ENCODE measurements at places on chromosomes 4 and X.

GRCh38 chrX:40004246-40004535, 93.6 kb downstream of the BCOR start:
- no peak for DNase-seq

DNA sequence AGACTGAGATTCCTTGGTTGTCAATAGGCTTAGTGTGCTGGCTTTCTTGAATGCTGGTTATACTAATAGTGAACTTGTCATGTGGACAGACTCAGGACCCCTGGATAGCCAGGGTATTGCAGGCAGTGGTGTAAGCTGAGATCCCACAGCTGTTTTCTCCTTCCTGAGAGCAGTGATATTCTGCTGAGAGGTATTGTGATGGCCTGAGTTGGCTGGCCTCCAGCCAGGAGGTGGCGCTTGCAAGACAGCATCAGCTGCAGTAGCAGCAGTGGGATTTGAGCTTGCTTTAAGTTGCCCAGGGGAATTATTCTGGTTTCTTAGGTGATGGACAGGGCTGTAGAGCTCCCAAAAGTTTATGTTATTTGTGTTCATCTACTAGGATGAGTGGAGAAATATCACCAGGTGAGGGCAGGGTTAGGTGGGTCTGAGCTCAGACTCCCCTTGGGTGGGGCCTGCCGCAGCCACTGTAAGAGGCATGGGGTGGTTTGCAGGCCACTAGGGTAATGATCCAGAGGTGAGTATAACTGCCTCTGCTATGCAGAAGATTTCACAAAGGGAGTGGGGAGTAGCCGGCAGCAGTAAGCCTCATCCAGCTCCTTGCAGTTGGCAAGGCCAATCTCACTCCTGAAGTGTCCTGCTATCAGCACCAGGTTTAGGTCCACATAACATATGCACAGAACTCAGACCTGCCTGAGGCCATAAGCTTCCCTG, 66.2 kb downstream of the IL15 start:
- no peak for DNase-seq

GRCh38 chr4:118957722-118958445, 69.2 kb downstream of the SYNPO2 start:
- no peak for DNase-seq

GRCh38 chr4:114264877-114265291, 285.4 kb upstream of the ARSJ start:
- DNase-seq, result no peak

DNA sequence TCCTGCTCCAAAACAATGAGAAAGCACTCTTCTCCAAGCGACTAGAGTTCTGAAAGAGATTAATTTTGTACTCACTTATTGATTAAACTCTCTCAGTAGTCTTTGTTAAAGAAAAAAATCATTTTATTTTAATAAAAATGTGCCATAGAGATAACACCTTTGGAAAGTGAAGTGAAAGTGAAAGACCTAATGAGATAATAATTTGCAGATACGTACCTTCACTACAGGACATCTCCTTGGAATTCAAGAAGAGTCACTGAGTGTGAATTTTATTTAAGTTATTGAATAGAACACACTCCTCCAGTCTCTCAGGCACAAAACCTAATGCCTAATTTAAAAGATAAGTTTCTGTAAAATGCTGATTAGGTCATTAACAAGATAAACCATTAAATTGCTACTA, 1070.6 kb upstream of the GRID2 start:
- DNase-seq, result no peak

- DNase-seq, result no peak
These were observed 179.1 kb upstream of the MAB21L2 start for GRCh38 chr4:150402871-150403272.

Measured in activated CD4-positive, alpha-beta T cell treated with anti-CD3 and anti-CD28 coated beads for 1 hour (primary cell).